ENCODE measurements at places on chromosomes 6 and 20. TPM values are rescaled to one million over a fixed set of nuclear protein-coding genes. Genes with fewer than 3 reads are reported as not detected.

TCP11 gene
- not detected for total RNA-seq

ADGB gene
- not detected for total RNA-seq

CGA gene
- total RNA-seq: not detected

KCNS1 gene
- total RNA-seq: not detected

CCN6 gene
- 0.42 TPM for total RNA-seq

NDUFAF5 gene
- total RNA-seq: 19.3 TPM

CUL7 gene
- 18.3 TPM for total RNA-seq
